Fibroblast of villous mesenchyme (primary cell): ENCODE measurements at places on chromosomes 7 and 10. TPM values are rescaled to one million over a fixed set of nuclear protein-coding genes. Genes with fewer than 3 reads are reported as not detected.

The GIMAP5 gene
- total RNA-seq: not detected in 2 replicates

The OR6B1 gene
- under 0.01 TPM in 1 of 2 replicates, not detected in the other for total RNA-seq

The SFXN2 gene
- 2.9 and 3.5 TPM in 2 replicates for total RNA-seq

The AKR1D1 gene
- total RNA-seq: not detected in 2 replicates
